Renal cortex interstitium (tissue), 15 donors: ENCODE measurements at places on chromosomes 16 and 17. TPM values are rescaled to one million over a fixed set of nuclear protein-coding genes. Genes with fewer than 3 reads are reported as not detected.

GRCh38 chr17:60947100-60947499, 269.4 kb downstream of the BCAS3 start:
- DNase-seq = no peak

ETV4 gene
- 45.6 TPM for polyA plus RNA-seq

GRCh38 chr16:48479329-48479728, 94.1 kb upstream of the SIAH1 start:
- DNase-seq = no peak

AGRP gene
- polyA plus RNA-seq = not detected

DNA sequence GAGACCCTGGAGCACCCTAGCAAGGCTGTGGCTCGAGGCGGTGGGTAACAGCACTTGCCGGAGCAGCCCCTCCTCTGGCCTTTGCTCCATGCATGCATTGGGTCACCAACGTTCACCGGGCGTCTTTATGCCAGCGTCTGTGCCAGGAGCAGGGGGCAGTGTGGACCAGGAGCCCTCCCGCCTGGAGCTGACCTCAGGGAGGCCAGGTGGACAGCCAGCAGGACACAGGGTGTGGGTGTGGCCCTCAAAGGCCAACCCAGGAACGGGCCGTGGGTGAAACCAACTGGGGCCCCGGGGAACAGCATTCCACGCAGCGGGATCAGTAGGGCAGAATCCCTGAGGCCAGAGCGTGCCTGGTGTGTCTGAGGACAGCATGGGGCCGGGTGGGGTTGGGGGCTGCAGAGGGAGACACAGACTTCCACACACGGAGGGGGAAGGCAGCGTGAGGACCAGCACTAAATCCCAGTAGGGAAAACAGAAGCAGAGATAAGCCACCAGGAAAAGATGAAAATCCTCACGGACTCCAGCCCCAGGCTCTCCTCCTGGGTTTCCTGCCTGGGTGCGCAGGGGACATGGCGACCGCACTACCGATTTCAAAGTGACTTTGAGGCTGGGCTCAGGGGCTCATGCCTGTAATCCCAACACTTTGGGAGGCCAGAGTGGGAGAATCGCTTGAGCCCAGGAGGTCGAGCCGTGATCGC, 2.9 kb upstream of the CD7 start:
- no peak for DNase-seq
